ENCODE measurements at places on chromosomes 3 and 15. TPM values are rescaled to one million over a fixed set of nuclear protein-coding genes. Genes with fewer than 3 reads are reported as not detected.

The KIF23 gene
- total RNA-seq, result 13.5 TPM

The THSD4 gene
- 3.4 TPM for total RNA-seq

The CLRN1 gene
- not detected for total RNA-seq

The CP gene
- not detected for total RNA-seq

The PLSCR4 gene
- total RNA-seq, result 18.9 TPM

DNA sequence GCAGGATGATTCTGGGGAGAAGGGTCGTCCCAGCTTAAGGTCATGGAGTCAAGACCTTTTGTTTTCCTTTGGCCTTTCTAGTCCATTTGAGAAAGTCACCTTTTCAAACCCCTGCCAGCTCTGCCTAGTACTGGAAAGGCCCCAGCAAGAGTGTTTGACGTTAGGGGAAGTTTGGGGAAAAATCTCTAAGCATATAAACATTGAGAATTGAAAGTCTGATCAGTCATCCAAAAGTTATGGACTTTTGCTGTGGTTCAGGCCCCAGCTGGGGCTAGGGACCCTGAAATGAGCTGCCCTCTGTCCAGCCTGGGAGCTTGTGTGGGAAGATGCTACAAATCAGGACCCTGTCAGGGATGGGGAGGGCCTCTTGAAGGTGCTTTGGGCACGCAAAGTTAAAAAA, 21.6 kb downstream of the SLC6A6 start:
- no peaks in the 10 kb centered on the region for H3K36me3 ChIP-seq
- no peak for DNase-seq
- H3K27me3 ChIP-seq, result no peaks in the 10 kb centered on the region

GRCh38 chr3:102189541-102189940, 245.3 kb upstream of the ZPLD1 start:
- DNase-seq, result no peak
- H3K4me3 ChIP-seq, result no peak overlapping the region
- H3K27me3 ChIP-seq, result no peaks in the 10 kb centered on the region
- H3K36me3 ChIP-seq, result peaks cover 2% of the 10 kb centered on the region
- no peak overlapping the region for H3K27ac ChIP-seq
- H3K4me1 ChIP-seq, result peaks cover 4% of the 10 kb centered on the region

GRCh38 chr3:77150028-77150427, 110.1 kb downstream of the ROBO2 start:
- H3K27ac ChIP-seq, result no peak overlapping the region
- no peaks in the 10 kb centered on the region for H3K36me3 ChIP-seq
- no peak overlapping the region for H3K4me3 ChIP-seq
- DNase-seq, result no peak
- H3K27me3 ChIP-seq, result no peaks in the 10 kb centered on the region

DNA sequence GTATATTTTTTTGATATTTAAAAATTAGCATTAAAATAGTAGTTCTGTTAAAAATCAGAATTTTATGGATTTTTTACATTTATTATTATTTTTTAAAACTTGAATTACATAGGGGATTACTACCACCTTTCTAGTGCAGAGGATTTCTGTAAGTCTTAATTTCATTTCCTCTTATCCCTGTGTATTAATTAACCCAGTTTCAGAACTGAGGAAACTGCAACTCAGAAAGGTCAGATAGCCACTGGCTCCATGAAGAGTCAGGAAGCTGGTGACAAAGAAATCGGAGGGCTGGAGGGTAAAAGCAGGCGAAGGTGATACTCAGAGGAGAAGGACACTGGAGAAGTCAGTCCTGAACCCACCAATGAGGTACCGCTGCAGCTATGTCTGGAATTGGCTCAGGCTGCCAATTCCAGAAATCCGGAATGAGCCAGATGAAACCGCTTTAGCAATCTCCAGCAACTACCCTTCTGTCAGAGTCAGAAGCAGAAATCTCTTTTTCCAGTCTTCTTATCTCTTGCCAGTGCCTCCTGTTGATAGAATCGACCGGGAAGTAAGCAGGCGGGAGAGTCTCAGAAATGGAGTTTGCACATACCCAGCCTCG, 308.5 kb downstream of the SV2B start:
- no peak overlapping the region for H3K4me3 ChIP-seq
- no peaks in the 10 kb centered on the region for H3K36me3 ChIP-seq
- H3K4me1 ChIP-seq, result no peaks in the 10 kb centered on the region
- H3K27me3 ChIP-seq, result peaks cover 14% of the 10 kb centered on the region
- no peak overlapping the region for H3K27ac ChIP-seq

DNA sequence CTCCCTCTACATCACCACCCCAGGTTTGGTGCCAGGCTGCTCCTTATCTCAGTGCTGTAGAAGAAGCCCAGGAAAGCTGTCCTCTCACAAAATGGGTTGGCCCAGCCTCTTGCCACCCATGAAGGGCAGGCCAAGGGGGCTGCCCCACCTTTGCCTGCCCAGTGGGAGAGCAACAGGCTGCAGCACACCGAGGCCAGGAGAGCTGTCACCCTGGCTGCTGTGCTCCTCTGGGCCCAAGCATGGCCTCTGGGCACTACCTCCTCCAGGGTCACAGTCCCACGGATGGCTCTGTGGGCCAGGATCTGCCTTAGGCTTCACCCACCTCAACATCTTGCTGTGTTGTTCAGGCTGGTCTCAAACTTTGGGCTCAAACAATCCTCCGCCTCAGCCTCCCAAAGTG, 6.4 kb upstream of the STAB1 start:
- peaks cover 9% of the 10 kb centered on the region for H3K4me1 ChIP-seq
- H3K27ac ChIP-seq, result no peak overlapping the region
- DNase-seq, result no peak
- H3K4me3 ChIP-seq, result no peak overlapping the region
- H3K36me3 ChIP-seq, result peaks cover 35% of the 10 kb centered on the region
- H3K27me3 ChIP-seq, result no peaks in the 10 kb centered on the region

GRCh38 chr15:57559875-57560274, 31.8 kb upstream of the MYZAP start:
- H3K27me3 ChIP-seq, result no peaks in the 10 kb centered on the region
- H3K4me3 ChIP-seq, result no peak overlapping the region
- no peaks in the 10 kb centered on the region for H3K36me3 ChIP-seq

- H3K27ac ChIP-seq, result no peak overlapping the region
- H3K36me3 ChIP-seq, result no peaks in the 10 kb centered on the region
- peaks cover 6% of the 10 kb centered on the region for H3K27me3 ChIP-seq
- DNase-seq, result no peak
Observed at GRCh38 chr15:96582473-96582872, 252.0 kb downstream of the NR2F2 start.

All from chondrocyte (in vitro differentiated cells).